Erythroblast (primary cell): ENCODE measurements at places on chromosomes 16 and 17.

GRCh38 chr16:82567175-82567574 lies 59.6 kb upstream of the CDH13 start:
- no peak for DNase-seq

DNA sequence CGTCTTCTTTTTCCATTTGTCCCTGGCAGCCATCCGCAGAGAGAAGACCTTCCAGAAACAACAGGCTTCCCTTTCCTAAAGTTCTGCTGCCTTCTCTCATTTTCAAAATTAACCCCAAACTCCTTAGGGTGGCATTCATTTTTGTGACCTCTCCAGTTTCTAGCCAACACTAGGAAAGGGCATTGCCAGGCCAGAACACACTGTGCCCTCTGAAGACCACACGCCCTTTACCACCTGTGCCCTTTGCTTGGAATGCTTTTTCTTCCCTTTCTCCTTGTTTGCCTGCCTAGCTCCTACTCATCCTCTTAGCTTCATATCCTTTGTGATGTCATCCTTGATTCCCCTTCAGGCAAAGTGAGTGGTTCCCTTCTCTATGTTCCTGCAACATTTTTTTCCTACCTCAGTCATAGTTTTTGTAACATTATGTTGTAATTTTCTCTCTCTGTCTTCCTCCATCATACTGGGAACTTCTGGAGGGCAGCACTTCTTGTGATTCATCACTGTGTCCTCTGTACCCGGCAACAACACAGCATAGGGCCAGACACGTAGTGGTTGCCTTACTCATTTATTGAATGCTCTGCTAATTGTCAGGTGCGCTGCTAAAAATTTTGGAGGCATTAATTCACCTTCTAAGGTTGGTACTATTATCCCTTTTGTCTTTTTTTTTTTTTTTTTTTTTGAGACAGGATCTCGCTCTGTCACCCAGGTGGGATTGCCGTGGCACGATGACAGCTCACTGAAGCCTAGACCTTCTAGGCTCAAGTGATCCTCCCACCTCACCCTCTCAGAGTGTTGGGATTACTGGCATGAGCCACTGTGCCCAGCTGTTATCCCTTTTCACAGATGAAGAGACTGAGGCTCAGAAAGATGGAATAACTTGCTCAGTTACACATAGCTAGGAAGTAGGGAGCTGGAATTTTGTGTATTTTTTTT lies 1.0 kb downstream of the KAT8 start:
- DNase-seq: no peak

GRCh38 chr17:45667591-45668171 lies 116.4 kb upstream of the CRHR1 start:
- DNase-seq: no peak

GRCh38 chr16:50269769-50270509 lies 3.6 kb downstream of the ADCY7 start:
- no peak for DNase-seq

GRCh38 chr16:19583665-19584300 lies 28.3 kb downstream of the VPS35L start:
- DNase-seq: peak; percentile 42

- DNase-seq: peak; percentile 42
These were observed 1.2 kb downstream of the JPT1 start for GRCh38 chr17:75152922-75153779.

DNA sequence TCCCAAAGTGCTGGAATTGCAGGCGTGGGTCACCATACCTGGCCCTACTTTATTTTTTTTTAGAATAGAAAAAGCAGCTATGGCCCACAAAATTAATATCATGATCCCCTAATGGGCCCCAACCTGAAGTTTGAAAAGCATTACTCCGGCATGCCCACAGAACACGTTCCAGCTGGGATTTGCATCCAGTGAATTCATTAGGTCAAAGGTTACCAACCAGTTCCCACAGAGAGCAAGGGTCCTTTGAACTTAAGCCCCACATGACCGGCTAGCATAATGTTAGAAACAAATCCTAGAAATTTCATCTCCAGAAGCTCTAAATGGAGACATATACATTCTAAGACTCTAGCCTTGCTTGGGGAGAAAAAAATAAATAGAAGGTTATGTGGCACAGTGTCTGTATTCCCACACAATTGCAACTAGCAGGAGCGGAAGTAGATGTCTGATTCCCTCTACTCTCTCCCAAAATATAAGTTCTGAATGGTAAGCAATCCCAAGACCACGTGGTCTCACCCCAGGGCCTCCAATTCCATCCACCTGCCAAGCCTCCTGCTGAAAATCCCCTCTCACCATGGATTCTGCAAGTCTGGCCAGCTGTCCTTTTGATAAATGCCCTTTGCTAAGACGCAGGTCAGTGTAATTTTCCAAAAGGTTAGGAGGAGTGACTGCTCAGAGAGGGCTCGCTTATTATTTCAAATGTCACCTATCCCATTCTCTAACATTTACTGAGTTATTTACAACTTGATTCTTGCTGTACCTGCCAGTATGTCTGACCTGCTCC lies 395.8 kb downstream of the NPIPA8 start:
- DNase-seq: no peak

DNA sequence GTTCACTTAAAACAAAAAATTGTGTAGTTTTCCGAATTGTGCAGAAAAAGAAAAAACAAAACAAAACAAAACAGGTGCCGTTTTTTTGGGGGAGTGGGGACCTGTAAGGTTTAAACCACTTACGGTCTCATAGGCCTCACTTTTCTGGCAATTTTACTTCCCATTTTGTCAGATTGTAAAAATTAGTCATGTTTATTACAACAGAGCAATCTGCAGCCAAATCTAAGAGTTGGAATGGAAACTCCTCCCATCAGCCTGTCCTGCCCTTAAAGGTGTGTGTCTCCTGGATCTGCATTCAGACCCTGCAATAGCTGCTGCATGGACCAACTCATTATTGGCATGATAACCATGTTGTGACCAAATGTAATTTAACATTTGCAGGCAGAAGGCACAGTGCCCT lies 8.2 kb upstream of the SALL1 start:
- no peak for DNase-seq

DNA sequence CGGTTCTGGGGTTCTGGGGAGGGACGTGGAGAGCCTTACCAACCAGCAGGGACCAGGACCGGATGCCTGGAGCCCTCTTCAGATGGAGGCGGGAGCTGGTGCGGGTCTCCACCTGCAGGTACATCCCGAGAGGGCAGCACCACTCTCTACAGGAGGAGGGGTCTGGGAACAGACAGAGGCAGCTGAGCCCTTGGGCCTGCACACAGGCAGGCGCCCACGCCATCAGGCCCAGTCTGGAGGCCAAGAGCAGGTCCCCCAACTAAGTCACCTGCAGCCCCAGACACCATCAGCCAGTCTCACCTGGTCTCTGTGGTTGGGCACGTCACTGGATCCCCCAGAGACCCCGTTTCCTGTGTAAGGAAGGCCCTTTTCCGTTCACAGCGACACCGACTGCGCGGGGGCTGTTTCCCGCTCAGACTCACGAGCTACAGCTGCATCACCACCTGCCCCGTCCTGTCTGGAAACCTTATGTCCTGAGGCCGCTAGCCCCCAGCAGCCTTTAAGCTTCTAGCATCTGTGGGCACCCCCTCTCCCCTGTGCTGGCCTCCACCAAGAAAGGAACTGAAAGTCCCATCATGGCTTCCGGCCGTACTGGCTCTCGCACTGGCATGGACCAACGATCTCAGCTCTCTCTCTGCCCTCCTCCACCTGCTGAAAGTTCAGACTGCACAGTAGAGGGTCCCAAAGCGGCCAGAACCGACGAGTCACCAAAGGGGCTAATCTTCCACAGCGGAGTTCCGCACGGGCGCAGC lies 1.2 kb downstream of the CYBC1 start:
- DNase-seq: peak; percentile 31

- DNase-seq: no peak
These were observed 853.4 kb downstream of the KCNJ2 start for GRCh38 chr17:71022758-71023157.

GRCh38 chr17:44137891-44138709 lies 3.6 kb upstream of the HROB start:
- DNase-seq: peak; percentile 73

GRCh38 chr16:59886021-59886420 lies 1151.9 kb upstream of the GOT2 start:
- no peak for DNase-seq

- no peak for DNase-seq
These were observed 35.2 kb downstream of the ADCY9 start for GRCh38 chr16:4081047-4081446.

DNA sequence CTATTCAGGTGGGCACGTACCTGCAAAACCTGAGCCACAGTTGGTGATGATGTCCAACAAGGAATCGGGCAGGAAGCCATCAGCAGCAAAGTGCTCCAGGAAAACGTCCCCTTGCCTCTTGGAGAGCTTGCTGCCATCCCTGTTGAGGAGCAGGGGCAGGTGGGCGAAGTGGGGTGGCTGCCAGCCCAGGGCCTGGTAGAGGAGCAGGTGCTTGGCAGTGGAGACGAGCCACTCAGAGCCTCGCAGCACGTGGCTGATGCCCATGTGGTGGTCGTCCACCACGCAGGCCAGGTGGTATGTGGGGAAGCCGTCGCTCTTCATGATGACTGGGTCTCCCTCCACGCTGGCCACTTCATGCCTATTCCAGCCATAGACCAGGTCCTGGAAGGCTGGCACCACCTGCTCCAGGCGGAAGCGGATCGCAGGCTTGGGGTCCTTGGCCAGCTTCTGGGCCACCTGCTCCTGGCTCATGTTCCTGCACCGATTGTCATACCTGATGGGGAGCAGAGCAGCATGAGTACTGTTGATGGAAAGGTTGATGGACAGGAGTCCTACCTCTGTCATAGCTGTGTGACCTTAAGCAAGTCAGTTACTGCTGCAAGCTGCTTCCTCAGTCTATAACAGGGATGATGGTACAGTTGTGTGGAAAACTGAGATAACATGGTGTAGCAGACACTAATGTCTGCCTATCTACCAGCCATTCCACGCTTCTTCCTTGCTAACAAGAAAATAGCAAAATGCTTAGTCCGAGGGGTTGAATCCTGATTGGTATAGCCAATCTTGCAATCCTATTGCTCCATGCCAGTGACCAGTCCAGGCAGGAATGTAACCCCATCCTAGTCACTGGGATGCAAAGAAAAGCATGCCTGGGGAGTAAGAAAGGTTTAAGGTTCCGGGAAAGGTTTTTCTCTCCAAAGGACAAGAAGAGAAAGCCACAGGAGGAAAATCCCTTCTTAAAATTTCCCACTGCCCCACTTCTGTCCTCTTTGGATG lies 22.0 kb downstream of the EARS2 start:
- DNase-seq: no peak

DNA sequence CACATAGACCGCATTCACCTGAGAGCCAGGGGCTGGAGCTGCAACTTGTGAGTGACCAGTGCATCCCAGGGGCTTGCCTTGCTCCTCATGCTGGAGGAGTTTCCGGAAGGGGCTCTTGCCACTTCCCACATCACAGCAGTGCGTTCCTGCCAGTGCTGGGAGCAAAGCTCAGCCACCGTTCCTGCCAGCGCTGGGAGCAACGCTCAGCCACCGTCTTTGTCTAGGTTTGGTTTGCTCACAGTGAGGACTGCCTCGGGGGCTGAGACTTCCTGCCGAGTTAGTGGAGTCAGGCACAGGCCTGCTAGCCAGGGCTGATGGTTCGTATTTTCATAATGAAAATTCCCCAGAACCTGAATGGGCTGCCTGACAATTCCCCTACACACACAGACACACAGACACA lies 5.4 kb upstream of the CHRNE start:
- no peak for DNase-seq

GRCh38 chr17:41935641-41936040 lies 5.2 kb downstream of the ODAD4 start:
- no peak for DNase-seq
